Umbilical cord (tissue), 2 donors: ENCODE measurements at places on chromosomes 7 and 10. TPM values are rescaled to one million over a fixed set of nuclear protein-coding genes. Genes with fewer than 3 reads are reported as not detected.
A peak's percentile ranks its signal among the peaks of the same experiment; 100 is the strongest.

Gene TMEM229A
- total RNA-seq = 0.48 TPM

Gene INTS15
- total RNA-seq = 8.4 TPM

GRCh38 chr10:86693721-86694369 is 25.5 kb downstream of the LDB3 start:
- peak; percentile 71 for DNase-seq

DNA sequence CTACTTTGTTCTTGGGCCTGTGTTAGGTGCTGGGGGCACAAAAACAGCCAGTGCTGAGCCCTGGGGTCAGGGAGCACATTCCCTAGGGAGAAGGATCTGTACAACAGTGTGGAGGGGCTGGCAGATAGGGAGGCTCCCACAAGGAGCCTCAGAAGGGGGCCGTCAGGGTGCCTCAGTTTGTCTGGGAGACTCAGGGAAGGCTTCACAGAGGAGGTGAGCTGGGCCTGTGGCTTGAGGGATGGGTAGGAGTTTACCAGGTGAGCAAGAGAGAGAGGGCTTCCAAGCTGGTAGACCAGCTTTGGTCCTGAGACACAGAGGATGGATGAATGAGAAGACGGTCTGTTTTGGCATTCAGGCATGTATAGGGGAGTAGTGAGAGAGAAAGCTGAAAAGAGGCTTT is 52.1 kb downstream of the CAMK1D start:
- DNase-seq = no peak

GRCh38 chr10:44873160-44873559 is 38.0 kb upstream of the TMEM72 start:
- DNase-seq = peak; percentile 36

DNA sequence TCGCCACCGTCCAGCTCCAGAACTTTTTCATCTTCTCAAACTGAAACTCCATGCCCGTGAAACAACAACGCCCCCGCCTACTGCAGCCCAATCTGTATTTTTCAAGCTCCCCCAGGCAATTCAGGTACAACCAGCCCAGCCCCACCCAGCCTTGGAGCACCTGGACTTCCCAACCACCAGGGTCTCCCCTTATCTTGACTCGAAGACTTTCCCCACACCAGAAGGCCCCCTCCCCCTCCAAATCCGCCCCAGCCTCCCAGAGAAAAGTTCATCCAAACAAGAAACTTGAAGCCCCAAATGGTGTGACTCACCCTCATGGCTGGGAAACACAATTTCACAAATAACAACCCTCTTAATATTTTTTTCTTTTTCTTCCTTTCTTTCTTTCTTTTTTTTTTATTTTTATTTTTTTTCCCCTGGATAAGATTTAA is 10.6 kb downstream of the ZCCHC24 start:
- DNase-seq = peak; percentile 75

DNA sequence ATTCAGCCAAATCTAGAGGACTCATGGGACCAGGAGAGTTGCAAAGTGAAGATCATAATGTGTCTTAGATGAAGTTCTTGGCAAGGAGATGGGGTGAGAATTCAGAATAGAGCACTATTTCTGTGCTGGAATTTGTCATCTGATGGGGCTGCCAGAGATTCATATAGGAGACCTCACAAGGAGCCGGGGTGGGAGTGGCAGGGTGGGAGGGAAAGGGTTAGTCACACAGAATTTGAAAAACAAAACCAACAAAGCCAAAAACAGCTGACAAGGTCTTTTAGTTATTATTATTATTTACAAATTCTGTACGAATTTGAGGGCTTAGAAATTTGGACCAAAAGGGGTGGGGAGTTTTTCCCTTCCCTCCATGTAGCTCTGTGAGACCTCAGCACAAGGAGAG is 1.7 kb downstream of the SLC13A1 start:
- no peak for DNase-seq
